CD4-positive, alpha-beta T cell treated with Interleukin-2 at 100 ng/mL for 4 hours (primary cell): ENCODE measurements at places on chromosomes 12 and 14.

DNA sequence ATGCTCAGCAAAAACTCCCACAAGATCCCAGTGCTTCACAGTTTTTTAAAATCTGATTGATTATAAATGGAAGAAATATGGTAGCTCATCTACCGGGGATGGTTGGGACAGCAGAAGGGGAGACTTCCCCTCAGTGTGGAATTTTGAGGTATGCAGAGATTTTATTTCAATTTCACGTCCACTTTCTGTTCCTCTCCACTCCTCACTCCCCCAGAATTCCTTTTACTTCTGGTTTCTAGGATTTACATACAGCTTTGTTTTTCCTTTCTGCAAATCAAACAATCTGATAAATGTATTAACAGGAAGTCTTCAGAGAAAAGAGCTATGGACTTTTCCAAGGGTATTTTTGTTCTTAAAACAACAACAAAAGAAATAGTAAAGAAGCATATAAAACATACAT, 181.5 kb upstream of the ARHGAP5 start:
- no peak for DNase-seq

DNA sequence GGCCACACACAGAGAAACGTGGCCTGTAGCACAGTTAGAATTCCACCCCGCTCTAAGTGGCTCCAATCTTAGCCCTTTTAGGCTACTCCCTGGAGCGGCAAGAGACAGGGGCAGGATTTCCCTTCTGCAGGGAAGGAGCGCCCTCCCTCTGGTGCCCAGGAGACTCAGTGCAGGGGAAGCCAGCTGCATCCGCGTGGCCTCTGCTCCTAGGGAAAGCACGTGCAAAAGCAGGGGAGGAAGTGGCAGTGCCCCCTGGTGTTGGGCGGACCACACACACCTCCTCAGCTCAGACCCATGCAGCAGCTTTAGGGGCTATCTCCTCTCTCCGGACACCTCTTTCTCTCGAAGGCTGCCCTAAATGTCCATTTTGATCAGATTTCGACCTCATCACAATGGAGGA, 50.0 kb downstream of the SPRING1 start:
- no peak for DNase-seq

DNA sequence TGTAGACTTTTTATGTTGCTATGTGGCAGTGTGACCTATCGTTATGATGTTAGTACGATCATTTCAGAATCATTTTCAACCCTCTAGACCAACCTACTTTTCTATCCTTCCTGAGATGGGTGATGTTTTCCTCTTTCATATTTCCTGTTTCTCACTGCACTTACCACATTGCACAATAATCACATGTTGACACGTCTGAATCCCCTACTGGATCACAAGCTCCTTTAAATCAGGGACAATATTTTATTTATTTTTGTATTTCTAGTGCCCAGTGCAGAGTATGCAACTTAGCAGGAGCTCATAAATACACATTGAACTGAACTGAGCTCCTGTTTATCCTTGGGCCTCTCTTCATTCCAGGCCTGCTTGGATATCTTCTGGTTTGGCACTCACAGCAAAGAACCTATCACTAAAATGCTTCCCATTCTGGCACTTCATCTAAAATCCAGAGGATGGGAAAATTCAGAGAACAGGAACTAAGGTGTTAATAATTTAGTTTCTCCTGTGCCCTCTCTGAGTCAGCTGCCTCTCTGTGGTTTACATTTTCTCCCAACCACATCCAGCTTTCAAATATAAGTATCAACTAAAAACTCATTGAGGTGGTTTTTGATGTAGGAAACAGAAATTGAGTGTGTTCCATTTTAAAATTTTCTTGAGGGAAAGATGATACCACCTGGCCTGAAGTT, 69.4 kb upstream of the DYRK2 start:
- DNase-seq: peak; percentile 54

DNA sequence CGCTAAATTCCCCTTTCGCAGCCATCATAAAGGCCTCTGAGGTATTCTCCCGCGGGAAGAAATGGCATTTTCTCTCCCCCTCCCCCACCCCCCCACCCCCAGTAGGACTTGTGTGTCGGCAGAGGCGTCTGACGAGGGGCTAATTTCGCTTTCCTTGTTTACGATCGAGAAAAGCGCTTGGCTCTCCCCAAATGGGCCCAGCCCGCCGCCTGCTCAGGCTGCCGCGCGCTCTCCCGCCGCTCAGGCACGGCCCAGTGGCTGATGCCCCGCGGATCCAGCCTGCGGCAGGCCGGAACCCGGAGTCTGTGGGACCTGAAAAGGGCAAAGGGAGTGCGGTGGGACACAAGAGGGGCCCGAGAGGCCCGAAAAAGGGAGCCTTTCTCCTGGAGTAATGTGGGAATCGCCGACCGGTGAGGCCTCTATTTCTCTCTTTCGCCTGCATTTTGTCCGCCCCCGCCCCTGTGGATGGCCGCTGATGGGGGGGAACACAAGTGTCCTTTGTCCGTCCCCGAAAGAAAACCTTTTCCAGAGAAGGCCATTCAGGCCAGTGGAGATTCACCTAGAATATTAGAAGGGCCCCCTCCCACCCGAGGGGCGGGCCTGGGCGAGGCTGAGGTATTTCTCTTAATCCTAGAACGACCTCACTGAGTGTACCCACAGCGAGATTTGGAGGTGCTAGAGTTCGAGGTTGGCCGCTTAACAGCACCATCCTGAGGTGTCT, 9.0 kb upstream of the HOXC6 start:
- no peak for DNase-seq

- DNase-seq: no peak
These were observed 16.1 kb downstream of the INF2 start for GRCh38 chr14:104705340-104706047.

GRCh38 chr12:57889500-57889989, 43.0 kb upstream of the CTDSP2 start:
- no peak for DNase-seq

GRCh38 chr12:27024291-27024690, 1.9 kb downstream of the MED21 start:
- DNase-seq: no peak

GRCh38 chr12:15355766-15356165, 33.5 kb downstream of the PTPRO start:
- no peak for DNase-seq

DNA sequence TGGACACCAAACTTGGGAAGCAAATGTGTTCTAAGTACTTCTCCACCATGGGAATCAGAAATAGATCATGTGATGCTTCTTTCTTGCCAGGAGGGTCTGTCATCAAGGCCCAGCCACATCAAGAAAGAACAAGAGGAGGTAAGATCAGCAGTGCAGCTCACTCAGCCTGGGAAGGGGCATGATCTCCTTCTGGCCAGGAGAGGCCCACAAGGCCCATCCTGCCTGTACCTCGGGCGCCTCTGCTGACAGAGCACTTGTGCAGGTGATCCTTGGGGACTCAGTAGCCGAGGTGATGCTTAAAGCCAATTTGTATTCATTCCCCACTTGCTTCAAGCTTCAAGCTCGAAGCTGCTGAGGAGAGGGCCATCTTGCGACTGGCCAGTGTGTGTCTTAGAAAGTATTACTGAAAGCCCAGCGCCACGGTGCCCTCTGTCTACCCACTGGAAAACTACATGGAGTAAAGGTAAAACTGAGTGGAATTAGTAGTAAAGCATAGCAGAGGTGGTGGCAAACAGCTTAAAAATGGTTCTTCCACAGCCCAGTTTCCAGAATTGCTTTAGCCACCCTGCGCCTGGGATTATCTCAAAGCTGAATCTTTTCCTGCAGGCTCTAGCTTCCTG, 26.2 kb downstream of the RTRAF start:
- no peak for DNase-seq

DNA sequence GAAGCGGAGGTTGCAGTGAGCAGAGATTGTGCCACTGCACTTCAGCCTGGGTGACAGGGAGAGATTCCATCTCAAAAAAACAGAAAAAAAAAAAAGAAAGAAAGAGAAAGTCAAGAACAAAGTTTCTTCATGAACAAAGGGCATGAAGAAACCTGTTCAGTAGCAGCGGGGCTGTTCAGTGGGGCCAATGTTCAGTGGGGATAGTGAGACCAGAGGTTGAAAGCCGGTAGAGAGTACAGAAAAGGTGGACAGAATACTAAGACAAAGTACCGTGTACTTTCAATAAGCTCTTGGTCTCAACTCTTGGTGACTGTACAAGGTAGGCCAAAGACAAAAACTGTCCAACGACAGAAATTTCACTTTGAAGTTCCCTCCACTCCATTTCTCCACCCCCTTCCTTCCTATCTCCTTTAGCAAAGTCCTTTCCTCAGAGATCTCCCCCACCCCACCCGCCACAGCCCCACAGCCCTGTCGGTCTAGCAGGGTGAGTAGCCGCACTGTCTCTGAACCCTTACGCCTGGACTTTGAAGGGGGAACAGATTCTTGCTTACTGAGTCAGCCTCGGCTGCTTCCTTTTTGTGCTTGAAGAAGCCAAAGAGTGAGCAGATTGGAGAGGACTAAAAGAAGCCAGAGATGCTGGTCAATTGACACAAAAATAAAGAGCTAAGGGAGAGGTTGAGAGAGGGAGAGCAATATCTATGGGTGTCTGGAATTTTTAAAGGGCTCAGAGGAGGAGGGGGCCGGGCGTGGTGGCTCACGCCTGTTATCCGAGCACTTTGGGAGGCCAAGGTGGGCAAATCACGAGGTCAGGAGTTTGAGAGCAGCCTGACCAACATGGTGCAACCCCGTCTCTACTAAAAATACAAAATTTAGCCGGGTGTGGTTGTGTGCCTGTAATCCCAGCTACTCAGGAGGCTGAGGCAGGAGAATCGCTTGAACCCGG, 44.2 kb upstream of the FOS start:
- DNase-seq: no peak

GRCh38 chr14:72891666-72892102, 2.2 kb downstream of the DPF3 start:
- DNase-seq: no peak

DNA sequence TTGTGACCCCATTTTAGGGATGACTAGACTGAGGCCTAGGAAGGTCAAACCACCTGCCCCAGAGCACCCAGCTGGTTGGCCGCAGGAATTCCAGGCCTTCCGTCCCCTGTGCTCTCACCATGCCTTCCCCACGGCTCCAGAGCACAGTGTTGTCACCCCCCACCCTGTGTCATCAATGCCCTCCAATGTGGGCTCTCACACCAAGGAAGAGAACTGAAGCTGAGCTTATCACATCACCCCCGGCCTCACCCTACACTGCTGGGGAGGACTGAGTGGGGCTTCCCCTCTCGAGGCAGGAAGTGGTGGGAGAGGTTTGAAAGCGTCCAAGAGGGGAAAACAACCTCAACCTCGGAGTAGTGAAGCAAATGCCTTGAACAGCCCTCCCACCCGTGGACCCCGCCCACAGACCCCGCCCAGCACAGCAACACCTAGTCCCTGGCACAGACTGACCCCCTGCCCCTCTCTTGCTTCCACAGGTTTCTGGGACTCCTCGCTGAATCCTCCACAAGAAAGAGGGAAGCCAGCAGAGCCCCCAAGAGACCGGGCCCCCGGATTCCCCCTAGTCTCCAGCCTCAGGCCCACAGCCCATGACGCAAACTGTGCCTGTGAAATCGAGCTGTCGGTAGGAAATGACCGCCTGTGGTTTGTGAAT, 97.2 kb downstream of the LGMN start:
- peak; percentile 83 for DNase-seq

DNA sequence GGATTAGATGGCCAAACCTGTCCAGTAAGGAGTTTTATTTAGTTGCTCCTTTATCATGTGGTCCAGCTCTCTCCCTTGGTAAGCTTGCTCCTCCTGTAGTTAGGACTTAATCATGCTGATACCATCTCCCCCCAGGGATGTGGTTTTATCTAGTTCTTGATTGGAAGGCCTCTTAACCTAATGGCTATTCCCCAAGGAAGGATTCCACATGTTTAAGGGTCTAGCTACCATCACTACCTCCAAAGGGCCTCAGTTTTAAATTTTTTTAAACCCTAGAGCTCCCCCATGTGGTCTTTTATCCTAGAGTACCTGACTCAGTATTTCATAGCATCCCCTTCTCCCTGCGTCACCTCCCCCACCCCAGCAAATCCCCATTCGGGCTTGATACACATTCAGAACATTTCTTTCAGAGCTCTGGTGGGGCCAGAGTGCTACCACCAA, 22.5 kb downstream of the MAP3K12 start:
- peak; percentile 34 for DNase-seq

GRCh38 chr12:119375883-119376190, 41.3 kb downstream of the CCDC60 start:
- DNase-seq: no peak

DNA sequence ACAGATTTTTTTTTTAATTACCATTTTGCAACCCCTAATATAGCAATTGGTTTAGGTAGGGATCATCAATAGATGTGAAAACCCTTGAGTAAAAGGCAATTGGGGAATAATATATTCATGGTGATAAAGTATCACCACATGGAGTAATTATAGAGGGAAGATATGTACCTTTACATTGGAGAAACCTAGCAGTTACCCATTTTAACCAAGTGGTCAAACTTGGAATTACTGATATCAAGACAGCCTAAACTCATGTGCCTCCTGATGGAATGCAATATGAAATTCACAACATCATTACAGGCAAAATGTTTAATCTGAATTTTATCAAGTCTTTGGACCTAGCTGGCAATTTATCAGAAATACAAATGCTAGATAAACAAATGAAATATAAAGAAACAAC, 6.7 kb upstream of the SLC10A1 start:
- no peak for DNase-seq

DNA sequence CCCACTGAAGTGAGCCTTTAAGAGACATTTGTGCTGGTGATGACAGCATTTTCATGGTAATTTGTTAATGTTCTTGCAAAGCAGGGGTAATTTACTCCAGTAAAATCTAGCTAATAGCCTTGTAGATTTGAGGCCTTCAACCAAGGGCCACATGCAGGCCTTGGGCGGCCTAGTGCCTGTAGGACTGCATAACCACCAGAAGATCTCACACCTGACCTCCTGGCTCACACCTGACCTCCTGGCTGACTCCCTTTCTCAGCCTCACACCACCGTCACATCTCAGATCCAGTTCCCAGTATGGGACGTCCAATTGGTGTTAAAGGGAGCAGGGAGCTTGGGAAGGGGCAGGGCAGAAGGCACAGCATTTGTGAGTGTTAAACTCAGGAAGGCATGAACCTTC, 26.9 kb downstream of the C12orf42 start:
- DNase-seq: no peak

- DNase-seq: no peak
These were observed 211.6 kb downstream of the DUSP6 start for GRCh38 chr12:89140602-89141238.

GRCh38 chr12:74957231-74957630, 252.4 kb downstream of the KCNC2 start:
- no peak for DNase-seq

DNA sequence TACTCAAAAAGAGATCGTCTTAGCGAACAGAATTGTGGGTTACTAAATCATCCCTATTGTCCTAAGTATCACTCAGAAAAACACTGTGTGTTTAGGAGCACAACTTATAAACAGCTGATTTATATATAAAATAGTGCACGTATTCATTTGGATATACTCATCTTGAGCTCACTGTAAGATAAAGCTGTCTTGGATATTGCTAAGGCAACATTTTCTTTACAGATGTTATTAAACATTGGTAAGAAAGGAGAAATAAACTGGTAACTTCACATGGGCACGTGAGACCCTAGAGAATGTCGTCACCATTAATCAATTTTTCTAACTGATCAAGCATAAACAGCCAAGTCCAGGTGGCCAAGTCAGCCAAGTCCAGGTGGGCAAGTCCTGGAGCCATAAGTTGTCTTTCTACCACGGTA, 1.7 kb downstream of the PAWR start:
- no peak for DNase-seq

GRCh38 chr12:60257063-60257462, 661.2 kb downstream of the SLC16A7 start:
- no peak for DNase-seq

- no peak for DNase-seq
These were observed 22.6 kb downstream of the GPHB5 start for GRCh38 chr14:63296060-63296563.
